ENCODE measurements at places on chromosomes 3 and 15.

DNA sequence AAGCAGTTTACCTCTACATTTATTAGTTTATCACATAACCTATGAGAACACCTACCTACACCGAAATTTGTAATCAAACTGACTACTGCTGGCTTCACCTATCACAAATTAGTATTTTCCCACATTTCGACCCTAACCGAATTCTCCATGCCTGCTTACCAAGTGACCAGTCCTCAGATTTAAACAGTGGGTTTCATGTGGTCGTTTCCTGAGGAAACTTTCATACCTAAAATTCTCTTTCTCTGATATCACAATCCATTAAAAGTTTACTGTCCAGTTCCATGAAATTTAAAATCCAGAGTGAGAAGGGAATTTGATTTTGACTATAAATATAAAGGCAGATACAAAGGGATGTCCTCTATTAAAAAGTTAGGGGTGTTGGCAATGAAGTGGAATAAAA is 1.9 kb downstream of the PLOD2 start:
- DNase-seq, result no peak

DNA sequence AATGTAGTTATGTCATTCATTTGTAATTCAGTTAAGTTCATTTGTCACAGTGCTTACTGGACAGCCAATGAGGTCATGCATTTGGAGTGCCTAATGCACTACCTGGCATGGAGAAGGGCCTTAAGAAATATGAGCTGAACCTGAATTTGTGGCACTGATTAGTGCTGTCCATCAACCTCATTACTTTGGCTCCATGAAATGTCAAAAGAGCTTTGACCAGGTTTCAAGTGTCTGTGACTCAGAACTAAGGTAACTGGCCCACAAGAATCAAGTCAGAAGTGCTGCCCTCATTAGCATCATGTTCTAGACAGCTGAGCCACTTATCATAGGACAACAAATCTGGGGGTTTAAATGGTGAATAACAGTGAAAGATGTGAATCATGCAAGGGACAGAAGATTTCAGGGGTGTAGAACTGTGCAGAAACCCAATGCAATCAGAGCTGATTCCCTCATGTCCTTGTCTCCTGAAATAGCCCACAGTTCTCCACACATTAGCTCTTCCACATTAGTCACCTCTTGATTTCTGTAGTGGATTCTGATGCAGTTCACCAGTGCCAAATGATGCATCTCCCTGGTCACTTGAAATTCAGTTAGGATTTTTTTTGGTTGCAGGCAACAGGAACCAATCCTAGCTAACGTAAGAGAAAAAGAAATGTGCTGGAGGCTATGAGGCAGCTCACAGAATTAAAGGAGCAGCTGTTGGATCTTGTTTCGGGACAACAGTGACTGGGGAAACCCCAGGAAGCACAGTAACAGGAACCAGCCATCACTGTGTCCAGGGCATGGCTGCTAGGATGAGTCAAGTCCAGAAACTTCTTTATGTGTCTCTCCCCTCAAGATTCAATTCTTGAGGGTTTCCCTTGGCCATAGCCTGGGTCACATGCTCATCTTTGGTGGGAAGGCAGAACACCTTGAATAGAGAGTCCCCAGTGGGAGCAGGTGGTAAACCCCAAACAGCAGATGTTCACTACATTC is 38.7 kb downstream of the CHST2 start:
- DNase-seq, result no peak

- no peak for DNase-seq
These were observed 191.9 kb downstream of the STT3B start for GRCh38 chr3:31724651-31725050.

- DNase-seq, result no peak
These were observed 27.1 kb downstream of the P2RY12 start for GRCh38 chr3:151357463-151357850.

DNA sequence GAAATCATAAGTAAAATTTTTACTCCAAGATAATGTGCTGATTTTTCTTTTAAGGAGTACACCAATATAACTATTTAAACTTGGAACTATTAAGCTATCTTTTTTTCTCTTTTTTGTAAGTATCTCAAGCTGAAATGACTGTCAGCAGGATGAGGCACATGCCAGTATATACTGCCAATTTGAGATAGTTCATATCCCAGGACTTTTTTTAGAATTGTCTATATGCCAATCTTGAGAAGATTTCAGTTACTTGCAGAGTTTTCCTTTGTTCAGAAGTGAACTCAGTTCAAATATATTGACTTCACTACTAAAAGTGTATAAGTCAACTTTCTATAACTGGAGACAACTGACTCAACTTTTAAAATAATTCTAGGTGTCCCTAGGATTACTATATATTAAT is 181.7 kb upstream of the ZNF717 start:
- no peak for DNase-seq

DNA sequence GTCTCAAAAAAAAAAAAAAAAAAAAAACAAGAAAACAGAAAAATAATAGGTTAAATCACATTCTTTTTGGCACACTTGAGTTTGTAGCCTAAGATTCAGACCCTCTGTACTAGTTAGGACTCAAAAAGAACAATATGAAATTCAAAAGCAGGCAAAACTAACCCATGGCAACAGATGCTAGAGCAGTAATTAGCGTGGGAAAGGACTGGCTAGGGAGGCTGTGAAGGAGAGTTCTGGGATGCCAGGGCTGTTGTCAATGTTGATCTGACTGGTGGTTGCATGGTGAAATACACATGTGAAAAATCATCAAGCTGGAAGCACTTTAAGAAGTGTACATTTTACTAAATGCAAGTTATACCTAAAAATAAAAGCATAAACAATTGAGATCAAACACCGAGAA is 35.6 kb downstream of the KLHL6 start:
- DNase-seq, result no peak

DNA sequence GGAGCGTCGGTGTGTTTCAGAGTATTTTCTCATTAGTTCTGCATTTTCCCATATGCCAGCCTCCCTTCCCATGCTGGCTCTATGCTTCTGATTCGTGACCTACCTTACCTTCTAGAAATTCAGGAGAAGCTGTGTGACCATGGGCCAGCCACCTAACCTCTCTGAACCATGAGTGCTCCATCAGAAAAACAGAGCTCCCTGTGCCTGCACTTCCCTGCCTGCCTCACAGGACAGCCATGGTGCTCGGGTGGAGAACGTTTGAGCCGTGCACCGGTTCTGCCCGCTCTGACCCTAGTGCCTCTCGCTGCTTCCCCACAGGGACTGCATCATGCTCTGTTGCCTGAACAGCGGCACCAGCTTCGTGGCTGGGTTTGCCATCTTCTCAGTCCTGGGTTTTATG is 74.5 kb upstream of the SLC6A1 start:
- DNase-seq, result no peak

DNA sequence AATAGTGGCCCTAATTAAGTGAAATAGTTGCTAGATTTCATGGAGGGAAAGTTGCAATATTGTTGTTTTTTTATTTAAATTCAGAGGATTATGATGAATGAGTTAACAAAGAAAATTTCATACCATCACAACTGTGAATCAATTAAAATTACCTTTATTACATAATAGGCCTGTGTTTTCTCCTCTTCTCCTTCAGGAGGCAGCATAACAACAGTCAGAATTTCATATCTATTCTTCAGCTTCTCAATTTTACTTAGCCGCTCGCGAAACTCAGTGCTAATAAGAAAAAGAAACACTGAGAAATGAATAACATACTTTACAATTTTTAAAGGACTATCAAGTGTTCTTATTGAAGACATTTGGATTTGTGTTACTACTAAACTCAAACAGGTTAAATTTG is 29.4 kb downstream of the TTC14 start:
- no peak for DNase-seq

- no peak for DNase-seq
These were observed 89.5 kb downstream of the ANP32A start for GRCh38 chr15:68730976-68731897.

GRCh38 chr15:25486051-25486450 is 47.2 kb upstream of the UBE3A start:
- DNase-seq, result no peak

GRCh38 chr3:155958676-155959075 is 88.2 kb downstream of the GMPS start:
- DNase-seq, result no peak

GRCh38 chr3:13884851-13885703 is 5.2 kb upstream of the WNT7A start:
- no peak for DNase-seq

DNA sequence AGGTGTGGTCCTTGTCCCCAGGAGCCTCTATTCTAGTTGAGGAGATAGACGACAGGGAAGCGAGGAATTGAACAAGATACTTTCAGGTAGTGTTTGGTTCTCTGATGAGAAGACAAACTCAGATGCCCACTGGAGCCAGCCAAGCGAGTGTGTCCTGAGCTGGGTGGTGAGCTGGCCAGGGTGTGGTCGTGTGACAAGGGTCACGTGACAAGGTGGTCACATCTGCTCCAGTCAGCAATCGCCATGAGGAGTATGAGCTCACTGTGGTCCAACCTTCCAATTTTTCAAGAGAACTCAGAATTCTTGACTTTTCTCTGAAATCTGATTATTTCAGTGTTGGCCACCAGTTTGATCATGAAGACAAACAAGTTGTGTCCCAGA is 39.5 kb downstream of the SLC6A6 start:
- DNase-seq, result no peak

DNA sequence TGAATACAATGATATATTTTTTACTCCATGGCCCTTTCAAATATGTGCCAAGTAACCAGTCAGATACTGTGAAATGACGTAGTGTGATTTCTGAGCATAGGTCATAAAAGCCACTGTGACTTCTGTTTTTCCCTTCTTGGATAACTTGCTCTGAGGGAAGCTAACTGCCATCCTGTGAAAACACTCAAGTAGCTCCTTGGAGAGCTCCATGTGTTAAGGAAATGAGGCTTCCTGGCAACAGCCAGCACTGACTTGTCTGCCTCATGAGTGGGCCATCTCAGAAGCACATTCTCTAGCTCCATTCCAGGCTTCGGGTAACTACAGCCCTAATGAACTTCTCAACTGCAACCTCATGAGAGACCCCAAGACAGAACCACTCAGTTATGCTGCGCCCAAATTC is 9.5 kb upstream of the CCDC80 start:
- DNase-seq, result no peak

GRCh38 chr3:154708554-154708953 is 278.6 kb upstream of the GPR149 start:
- no peak for DNase-seq

DNA sequence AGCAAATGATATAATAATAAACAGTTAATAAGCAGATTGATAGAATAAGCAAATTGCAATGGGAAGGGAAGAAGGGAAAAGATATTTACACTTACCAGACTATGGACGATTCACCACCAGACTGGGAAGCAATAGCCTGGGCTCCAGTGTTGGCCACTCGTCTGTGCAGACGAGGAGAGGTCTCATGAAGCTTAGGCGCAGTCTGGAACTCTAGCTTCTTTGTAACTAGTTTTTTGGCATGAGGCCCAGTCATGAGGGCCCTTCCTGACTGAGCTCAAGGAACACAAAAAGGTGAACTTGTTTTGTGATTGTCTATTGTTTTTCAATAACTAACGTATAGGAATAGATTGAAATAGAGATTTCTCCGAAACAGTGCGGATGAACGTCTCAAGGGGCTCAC is 63.3 kb upstream of the GATM start:
- no peak for DNase-seq

DNA sequence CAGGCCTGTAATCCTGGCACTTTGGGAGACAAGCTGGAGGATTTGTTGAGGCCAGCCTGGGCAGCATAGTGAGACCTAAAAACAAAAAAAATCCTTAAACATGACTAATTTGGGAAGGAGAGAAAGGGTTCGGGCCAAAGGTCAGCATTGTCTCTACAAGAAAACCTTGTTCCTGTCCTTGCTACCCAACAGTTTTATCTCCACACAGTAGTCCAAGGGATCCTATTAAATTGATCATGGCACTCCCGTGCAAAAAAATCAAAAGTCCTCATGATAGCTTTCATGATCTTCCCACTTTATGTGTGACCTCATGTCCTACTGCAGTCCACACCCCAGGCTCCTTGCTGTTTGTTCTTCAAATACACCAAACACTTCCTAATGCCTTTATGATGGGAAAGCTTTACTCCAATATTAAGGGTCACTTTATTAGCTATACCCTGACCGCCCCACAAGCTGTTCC is 4.2 kb downstream of the RPL15 start:
- no peak for DNase-seq

GRCh38 chr3:134761213-134761612 is 33.8 kb upstream of the EPHB1 start:
- no peak for DNase-seq

DNA sequence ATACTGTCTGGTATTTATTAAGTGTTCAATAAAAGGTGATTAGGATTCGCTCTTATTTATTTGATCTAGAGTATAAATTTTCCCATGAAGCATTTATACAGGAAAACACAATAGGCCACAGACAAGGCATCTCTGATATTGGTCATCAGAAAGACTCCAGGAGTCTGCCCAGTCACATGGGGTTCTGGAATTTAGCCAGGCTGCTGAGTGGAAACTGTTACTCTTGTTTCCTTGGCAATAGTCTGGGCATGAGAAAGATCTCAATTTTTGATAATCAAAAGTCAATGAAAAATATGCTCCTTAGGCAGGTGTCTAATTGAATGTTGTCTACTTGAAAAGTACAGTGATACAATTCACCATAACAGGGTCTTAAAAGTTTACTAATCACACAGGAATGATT is 161.2 kb downstream of the FRMD5 start:
- no peak for DNase-seq

DNA sequence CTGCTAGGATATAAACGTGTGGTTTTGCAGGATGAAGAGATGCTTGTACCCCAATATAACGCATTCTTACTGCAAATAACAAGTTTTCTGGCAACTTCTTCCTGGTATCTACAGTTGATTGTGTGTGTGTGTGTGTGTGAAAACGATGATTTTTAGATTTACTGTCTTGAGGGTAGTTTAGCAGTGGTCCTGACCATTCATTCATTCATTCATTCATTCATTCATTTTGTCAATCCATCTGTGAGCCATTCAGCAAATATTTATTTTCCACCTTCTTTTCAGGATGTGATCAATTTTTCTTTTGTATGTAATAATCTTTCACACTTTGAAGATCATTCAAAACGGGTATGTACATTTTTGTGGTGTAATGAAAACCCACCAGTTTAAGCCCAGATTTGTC is 250.7 kb downstream of the PTPRG start:
- no peak for DNase-seq

- no peak for DNase-seq
These were observed 272.9 kb upstream of the KCNMB2 start for GRCh38 chr3:178263236-178263916.

GRCh38 chr3:170506556-170506955 is 79.3 kb downstream of the SLC7A14 start:
- DNase-seq, result no peak

DNA sequence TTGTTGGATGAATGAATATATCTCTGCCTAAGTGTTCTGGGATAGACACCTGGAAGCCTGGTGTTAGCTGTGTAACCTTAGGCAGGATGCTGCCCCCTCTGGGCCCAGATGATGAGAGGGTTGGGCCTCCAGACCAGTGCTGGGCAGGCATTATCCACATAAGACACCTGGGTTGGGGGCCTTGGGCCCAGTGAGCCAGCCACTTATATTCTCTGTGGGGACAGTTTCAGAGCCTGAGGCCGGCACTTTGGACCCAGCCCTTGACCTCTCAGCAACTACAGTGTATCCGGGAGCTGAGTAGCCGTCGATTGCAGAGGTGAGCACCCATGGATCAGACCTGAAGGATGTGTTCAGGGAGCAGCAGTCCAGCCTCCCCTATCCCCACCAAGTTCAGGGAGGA is 2.2 kb downstream of the HEMK1 start:
- DNase-seq, result no peak

- no peak for DNase-seq
These were observed 11.0 kb upstream of the BFSP2 start for GRCh38 chr3:133388696-133389395.

GRCh38 chr3:30738605-30739004 is 132.2 kb downstream of the TGFBR2 start:
- no peak for DNase-seq

Measured in D721Med (cell line).